ENCODE measurements at places on chromosomes 11 and 22.
A peak's percentile ranks its signal among the peaks of the same experiment; 100 is the strongest.

DNA sequence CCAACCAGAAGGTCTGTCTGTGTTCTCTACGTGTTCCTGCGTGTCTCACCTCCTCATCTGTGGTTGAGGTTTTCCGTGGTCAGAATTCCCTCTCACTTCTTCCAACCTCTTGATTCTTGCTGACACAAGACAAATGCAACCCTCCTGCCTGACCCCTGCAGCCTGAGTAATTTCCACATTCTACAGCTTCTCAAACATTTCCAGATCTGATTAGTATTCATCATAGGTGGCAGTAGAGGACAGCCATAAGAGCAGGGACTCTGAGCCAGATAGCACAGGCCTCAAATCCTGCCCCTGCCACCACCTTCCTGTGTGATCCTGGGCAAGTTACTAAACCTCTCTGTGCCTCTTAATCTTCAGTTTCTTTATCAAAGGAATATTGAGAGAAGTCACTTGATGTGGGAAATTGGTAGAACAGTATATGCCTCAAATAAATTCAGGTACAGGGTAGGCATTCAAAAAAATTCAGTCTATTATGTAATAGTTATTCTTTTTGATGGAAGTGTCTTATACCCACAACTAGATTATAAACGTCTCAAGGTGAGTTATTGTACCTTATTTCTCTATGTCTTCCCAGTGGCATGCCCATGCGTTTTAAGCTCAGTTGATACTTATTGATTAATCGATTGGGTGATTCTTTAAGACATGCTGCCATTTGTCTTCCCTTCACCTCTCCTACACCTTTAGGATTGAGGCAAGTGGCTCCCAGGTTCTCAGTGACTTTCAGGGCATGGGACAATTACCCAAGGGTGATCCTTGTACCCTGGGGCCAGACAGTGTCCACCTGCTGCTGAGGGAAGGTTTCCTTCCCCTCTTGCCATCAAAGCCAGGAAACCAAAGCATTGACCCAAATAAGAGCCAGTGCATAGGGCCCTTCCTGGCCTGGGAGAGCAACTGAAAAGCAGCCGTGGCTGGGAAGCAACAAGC is 19.6 kb downstream of the POU2AF1 start:
- DNase-seq, result no peak

DNA sequence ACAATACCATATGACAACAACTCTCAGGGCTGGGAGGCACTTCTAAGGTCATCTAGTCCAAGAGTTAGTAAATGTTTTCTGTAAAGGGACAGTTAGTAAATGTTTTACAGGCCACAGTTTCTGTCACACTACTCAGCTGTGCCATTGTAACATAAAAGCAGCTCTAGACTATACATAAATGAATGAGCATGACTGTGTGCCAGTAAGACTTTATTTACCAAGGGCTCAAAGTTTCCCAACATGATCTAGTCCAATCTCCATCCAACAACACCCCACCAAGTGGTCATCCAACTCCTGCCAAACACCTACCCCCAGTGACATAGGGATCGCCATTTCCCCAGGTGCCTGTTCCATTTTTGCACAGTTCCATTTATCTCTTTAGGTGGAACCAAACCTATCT is 12.1 kb downstream of the SERGEF start:
- no peak for DNase-seq

DNA sequence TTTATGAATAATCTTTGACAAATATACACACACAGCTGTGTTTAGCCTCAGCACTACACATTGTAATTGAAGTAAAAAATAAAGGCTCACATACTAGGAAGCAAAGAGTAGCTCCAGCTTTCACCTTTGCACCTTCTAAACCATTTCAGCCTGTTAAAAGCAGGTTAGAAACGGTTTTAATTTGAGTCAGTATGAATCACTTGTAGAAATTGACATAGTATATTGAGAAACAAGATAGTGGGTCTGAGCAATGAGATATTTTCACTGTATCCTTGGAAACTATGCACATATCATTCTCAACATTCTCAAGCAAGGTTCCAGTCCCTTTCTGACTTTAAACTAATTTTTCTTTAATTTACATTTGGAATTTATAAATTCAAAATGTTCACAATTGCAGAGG is 380.3 kb downstream of the AASDHPPT start:
- DNase-seq, result no peak

DNA sequence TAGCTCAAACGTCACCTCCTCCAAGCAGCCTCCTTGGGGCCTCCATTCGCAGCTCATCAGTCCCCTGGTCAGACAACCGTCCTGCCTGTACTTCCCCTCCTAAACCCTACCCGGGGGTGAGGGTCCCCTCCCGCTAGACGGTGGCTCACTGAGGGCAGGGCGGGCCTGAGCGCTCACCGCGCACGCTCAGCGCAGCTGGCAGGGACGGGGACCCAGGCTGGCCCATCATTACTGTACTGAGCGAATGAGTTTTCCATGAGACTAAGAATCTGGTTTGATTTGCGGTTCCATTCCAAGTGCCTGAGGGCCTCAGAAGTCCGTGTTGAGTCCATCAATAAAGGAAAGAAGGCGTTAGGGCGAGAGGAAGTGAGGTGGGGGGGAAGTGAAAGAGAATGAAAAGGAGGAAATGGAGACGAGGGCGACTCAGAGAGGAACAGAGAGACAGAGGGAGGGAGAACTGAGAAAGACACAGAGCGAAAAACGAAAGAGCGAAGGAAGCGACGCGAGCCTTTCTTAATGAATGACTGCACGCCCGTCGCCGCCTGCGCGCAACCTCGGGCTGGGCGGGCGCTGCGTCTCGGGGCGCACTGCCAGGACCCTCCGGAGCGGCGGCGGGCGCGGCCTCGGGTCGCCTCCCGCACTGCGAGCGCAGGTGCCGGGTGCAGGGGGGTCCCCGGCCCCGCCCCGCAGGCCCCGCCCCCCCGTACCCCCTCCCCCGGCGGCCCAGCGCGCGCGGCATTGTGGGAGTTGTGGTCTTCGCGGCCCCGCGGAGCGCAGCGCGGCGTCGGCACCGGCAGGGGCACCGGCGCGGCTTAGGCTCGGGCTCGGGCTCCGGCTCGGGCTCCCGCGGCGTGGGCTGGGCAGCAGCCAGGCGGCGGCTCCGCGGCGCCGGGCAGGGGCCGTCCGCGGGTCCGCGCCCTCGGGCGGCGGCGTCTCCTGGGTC is at the start of gene ASPHD2:
TSS of gene ASPHD2 (plus strand) at position 746 of the 943 bp plus-strand sequence. CDS start 4,356 bp downstream, outside the sequence.
- DNase-seq, result peak; percentile 85

DNA sequence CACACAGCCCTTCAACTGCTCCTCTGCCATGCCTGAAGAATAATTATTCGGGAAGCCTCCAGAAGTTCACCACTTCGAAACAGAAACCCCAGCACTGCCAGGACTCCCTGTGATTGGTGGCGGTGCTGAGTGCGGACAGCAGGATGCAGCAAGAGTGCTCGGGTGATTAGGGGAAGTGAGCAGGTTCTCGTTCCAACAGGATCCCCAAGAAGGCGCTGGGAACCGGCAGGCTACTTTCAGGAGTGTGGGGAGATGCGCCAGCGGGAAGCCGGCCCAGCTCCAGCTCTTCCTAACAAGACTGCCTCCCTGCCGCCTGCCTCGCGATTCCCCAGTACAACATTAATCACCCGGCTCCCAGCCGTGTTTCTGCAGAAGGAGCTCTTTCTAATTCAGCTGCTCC is 630.2 kb downstream of the BRD1 start:
- DNase-seq, result no peak

- no peak for DNase-seq
These were observed 6.7 kb downstream of the GDPD5 start for GRCh38 chr11:75518771-75519653.

- DNase-seq, result no peak
These were observed 119.1 kb upstream of the MTNR1B start for GRCh38 chr11:92850296-92850826.

DNA sequence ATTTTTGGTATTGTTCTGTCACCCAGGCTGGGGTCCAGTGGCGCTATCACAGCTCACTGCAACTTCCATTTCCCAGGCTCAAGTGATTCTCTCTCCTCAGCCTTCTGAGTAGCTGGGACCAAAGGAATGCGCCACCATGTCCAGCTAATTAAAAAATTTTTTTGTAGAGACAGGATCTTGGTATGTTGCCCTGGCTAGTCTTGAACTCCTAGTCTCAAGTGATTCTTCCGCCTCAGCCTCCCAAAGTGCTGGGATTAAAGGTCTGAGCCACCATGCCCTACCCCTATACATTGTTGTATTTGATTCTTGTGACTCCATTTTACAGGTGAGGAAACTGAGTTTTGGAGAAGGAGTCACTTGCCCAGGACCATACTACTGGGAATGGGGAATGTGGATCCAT is 11.9 kb downstream of the KIAA1671 start:
- no peak for DNase-seq

All from activated naive CD4-positive, alpha-beta T cell treated with Interleukin-2 at 50 U/mL for 16 hours (primary cell).